ENCODE measurements at places on chromosomes 4 and X.

- no peak for DNase-seq
These were observed 121.2 kb downstream of the GPC3 start for GRCh38 chrX:133864236-133864635.

- DNase-seq: no peak
These were observed 19.2 kb downstream of the TMEM131L start for GRCh38 chr4:153485359-153485758.

DNA sequence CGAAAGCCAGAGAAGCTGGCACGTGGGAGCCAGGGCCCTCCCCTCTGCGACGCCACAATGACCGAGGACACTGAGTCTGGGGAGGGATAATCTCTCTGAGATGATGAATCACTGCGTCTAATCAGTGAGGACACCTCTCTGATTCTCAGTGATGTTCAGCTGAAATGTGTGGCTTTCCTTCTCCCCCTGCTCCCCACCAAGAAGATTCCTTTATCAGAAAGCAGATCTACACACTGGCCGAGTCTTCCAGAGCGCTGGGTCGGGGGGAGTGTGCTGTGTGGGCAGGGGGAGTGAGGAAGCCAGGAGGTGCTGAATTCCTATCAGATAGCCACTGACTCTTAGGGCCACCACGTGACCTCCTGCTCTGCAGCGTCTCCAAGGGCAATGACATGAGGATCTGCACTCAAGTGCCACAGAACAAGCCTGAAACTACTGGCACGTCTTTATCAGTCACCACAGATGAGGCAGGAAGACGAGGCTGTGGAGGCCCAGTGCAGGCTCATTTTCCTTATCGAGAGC lies 89.2 kb downstream of the GATB start:
- no peak for DNase-seq

DNA sequence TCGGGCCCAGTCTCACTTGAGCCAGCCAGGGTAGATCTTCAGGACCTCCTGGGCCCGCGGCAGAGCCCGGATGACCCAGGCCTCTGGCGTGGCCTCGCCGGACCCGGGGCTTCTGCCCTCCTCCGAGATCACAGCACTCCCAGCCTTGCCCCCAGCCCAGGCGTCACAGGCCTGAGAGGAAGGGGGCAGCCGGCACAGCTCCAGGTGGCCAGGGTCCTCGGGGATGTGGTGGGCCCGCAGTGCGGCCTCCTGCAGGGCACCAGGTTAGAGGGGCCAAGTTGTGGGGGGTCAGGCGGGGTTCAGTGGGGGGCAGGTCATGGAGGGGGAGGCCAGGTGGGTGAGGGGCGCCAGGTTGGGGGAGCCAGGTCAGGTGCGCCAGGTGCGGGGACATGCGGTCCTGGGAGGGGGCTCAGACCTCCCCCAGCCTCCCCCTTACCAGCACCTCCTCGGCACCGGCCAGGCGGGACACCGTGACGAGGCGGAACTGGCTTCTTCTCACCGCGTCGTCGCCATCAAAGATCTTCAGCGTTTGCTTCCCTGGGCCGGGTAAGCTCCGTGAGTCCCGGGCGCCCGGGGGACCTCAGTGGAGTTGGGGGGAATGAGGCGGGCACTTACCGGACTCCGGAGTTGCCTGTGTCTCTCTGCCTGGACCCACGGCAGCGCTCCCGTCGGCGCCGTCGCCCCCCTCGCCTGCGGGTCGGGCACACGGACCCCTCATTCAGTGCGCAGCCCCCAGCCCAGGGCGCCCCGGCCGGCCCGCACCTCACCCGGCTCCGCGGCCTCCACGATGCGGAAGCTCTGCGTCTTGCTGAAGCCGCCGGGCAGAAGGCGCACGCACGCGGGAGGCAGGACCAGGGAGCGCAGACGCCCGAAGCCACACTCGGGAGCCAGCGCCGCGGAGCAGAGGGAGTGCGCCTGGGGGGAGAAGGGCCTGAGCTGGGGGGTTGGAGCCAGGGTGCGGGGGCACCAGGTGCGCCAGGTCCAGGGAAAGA lies 6.0 kb downstream of the DGKQ start:
- no peak for DNase-seq

DNA sequence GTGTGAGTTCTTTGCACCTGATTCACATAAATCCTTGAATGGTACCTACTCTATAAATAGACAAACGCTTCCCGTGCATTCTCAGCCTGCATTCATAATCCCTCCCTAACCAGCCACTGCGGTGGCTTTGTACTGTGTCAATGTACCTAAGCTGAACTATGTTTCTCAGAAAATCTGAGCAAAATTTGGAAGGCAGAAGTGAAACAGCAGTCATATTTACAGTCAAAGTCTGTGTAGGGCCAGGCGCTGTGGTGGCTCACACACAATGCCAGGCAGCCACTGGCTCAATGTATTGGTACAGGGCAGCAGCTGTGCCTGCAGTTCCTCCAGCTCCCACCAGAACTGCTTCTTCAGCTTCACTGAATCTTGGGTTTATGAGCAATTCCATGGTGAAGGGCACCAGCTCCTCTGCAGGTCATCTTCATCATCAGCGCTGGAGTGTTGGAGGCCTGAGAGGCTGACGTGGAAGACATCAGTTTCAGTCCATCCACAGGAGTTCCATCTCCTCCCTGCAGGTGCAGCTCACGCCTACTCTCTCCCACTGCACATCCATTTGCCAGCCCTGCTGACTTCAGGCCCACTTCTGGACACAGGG lies 32.3 kb upstream of the IRF2 start:
- DNase-seq: no peak
